Activated T-cell treated with anti-CD3 and anti-CD28 coated beads for 1 hour (primary cell): ENCODE measurements at places on chromosomes 7 and 10.
A peak's percentile ranks its signal among the peaks of the same experiment; 100 is the strongest.

- DNase-seq, result peak; percentile 83
These were observed 3.6 kb downstream of the HOXA13 start for GRCh38 chr7:27196287-27196767.

DNA sequence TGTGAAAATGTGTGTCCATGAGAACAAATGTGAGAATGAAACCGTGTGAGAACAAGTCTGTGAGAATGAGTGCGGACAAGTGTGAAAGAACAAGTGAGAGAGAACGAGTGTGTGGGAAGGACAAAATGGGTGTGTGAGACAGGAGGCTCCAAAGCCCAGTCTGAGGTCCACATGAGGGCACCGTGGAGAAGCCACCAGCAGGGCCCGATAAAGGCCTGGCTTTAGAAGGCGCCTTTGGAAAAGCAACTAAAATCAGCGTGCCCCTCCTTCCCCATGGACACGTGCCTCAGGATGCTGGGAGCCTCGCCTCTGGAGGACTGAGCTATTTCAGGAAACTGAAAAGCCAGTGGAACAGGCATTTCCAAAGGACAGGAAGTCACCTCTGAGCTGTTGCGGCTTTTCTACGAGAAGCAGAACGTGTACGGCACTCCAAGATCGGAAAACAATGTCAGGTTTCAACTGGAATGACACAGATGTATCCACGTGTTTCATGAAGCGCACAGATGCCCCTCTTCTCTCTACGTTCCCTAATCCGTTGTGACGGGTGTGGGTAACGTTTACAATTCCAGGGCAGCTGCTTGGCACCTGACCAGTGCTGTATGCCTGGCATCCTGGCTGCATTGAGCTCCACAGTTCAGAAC, 46.4 kb downstream of the ESYT2 start:
- no peak for DNase-seq

DNA sequence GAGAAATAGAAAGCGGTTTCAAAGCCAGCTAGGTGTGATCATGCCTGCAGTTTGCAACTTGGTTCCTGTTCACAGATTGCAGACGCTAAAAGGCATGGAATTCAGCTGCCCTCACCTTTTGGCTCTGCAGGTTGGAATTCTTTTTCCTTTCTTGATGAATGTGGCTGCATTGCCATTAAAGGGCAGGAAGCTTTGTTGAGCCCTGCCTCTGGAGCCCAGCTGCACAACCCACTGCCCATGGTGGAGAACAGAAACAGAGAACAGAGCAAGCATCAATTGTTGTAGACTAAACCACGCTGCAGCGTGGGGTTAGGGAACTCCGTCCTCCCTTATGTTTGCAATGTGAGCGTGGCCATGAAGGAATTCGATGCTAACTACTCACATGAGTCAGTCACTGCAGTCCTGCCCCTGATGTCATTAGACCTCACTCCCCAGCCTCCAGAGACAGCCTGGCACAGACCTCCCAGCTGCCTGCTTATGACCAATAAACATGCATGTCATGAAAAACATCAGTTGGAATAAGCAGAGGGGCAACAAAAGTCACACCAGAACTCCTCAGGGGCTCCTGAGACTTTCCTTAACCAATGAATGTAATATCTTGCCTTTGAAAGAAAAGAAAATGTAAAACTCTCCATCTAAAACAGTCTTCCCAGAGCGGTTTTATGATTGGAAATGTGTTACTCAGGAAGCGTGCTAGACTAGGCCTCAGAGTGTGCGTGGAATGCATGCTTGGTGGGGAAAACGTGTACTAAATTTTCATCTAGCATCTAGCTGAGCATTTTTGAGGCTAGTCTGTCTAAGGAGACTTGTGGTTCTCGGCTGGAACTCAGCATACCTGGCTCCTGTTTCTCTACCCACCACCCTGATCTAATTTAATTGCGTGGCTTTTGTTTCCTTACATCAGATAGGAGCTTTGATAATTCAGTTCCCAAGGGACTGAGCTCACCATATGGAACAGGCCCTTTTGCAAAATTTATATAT, 232.2 kb downstream of the KIAA1217 start:
- no peak for DNase-seq

- no peak for DNase-seq
These were observed 86.2 kb upstream of the PPIF start for GRCh38 chr10:79260811-79261740.

- DNase-seq, result no peak
These were observed 179.5 kb upstream of the AKR1E2 start for GRCh38 chr10:4646547-4646946.

GRCh38 chr10:65893676-65894075, 1032.2 kb upstream of the LRRTM3 start:
- no peak for DNase-seq

DNA sequence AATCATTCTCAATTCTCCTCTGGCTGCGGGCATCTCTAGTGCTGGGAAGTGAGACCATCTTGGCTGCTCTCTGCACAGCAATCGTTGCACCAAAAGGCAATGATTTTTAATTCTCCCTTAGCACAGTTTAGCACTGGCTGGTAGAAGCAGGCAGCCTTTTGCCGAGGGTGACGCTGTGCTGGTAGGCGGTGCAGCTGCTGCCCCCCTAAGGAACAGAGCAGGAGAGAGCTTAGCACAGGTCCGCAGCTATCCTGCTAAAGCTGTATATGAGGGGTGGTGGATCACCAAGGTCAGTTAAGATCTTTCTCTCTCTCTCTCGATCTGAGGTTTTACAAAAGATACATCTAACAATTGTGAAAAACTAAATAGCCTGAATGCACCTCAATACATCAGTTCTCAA, 390.1 kb downstream of the GATA3 start:
- peak; percentile 28 for DNase-seq

GRCh38 chr10:5446390-5446926, 34.1 kb downstream of the NET1 start:
- peak; percentile 78 for DNase-seq

- no peak for DNase-seq
These were observed 93.3 kb upstream of the ELMO1 start for GRCh38 chr7:37541810-37542443.

GRCh38 chr7:51316666-51317581, at the start of gene COBL:
Gene COBL (minus strand): TSS chr7:51316809. CDS start chr7:51316633, 176 bp downstream.
- DNase-seq, result no peak

DNA sequence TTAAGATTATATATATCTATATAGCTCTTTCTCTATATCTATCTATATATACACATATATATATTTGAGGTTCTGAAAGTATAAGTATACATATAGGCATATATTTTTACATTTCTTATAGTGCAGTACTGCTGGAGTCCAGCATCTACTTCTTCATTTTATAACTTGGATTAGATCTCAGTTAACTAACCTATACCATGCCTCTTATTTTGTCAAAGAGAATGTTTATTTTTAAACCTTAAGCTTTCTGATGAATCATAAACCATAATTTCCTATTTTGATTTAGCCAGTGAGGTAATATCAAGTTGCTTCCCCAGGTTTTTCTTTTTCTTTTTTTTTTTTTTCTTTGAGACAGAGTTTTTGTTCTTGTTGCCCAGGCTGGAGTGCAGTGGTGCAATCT, 8.1 kb downstream of the ZNF32 start:
- DNase-seq, result no peak

- DNase-seq, result no peak
These were observed 147.6 kb upstream of the AOAH start for GRCh38 chr7:36871863-36872262.

DNA sequence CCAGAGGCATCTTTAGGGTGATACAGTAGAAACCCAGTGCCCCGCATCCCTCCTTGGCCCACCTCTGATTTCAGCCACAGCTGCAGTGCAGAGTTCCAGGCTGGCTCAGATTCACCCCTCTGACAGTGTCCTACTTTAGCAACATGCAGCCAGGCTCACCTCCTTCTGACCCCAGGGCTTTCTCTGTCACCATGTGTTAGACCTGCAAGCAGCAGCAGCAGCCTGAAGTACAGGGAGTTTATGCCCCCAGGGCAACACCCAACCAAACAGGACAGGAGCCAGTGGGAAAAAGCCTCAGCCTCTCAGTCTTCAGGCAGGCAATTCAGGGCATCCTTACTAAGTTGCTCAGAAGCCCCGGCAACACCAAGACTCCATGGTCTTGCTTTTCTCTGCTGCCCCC, 109.0 kb upstream of the PLXNA4 start:
- DNase-seq, result no peak

GRCh38 chr7:28744951-28745350, 213.2 kb downstream of the TRIL start:
- no peak for DNase-seq

- DNase-seq, result no peak
These were observed 23.8 kb downstream of the ELN start for GRCh38 chr7:74051629-74052410.

GRCh38 chr10:129653428-129653827, 186.4 kb downstream of the MGMT start:
- DNase-seq, result no peak
